ENCODE measurements at places on chromosomes 2 and 18. TPM values are rescaled to one million over a fixed set of nuclear protein-coding genes. Genes with fewer than 3 reads are reported as not detected.

PLB1 gene
- polyA plus RNA-seq: 0.50 TPM

DNA sequence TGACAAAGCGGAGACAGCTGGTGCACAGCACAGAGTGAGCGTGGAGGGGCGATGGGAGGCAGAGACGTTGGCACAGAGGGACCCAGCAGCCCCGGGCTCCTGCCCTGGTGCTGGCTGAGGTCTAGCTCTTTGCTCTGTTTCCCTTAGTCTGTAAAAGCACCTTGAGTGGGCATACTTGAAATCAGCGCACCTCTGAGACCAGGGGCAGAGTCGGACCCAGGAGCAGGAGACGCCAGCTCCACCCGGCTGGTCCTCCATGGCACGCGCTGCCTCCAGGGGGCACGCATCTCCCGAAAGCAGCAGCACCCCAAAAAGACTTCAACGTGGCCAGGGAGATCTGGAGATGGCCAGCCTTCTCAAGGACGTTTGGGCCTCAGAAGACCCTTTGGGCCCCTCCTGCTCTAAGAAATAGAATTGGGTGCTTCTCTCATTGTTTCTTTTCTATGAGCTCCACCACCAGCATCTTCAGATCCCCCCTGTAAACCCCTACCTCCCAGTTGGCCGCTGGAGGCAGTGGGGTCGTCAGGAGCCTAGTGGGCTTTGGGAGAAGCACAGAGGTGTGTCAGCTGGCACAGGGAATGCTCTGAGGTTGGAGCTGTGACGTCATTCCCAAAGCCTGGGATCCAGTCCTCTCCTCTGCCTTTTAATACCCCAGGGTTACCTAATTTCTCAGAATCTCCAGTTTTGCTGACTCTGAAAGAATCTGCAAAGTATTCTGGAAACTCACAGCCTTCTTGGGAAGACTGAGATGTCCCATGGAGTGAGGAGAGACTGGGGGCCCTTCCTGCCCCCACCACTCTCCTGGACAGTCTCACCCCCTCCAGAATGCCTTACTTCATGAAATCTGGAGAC, 58.9 kb downstream of the CIB4 start:
- no peak for DNase-seq

DNA sequence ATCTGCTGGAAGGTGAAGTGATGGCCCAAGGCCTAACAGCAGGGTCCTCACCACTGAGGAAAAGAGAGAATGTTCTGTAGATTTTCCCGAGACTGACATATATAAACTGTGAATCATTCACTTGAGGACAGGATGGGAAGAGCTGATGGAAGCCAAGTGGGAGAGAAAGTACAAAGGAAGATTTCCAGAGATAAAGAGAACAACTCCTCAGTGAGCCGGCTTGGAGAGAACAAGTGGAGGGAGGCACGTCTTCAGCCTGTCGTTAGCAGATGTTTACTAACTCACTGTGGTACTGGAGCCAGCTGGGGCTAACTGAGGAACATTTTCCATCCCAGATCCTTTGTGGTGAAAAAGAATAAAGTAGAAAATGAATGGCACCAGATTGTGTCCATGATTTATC, 552.9 kb upstream of the TNP1 start:
- DNase-seq: no peak

GRCh38 chr2:233360771-233361176, 6.5 kb downstream of the DGKD start:
- DNase-seq: no peak

- DNase-seq: no peak
Observed at GRCh38 chr2:36769106-36769505, 72.6 kb downstream of the VIT start.

DNA sequence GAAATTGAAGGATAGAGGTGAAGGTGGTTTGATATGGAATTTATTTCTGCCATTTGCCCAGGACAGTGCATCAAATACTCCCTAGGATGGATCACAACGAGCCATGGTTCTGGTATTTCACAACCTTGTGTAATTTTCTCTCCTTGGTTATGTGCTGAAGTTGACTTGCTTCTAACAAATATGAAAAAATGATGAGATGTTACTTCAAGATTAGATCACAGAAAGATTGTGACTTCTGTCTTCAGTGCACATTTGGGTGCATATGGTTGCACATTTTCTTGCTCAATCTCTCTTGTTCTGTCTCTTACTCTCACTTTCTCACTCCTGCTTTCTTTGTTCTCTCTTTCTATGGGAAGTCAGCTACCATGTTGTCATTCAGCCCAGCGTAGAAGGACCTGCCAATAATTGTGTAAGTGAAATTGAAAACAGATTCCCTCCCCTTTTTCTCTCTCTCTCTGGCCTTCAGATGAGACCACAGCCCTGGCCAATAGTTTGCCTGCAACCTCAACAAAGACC, 104.6 kb upstream of the RMDN2 start:
- no peak for DNase-seq

DNA sequence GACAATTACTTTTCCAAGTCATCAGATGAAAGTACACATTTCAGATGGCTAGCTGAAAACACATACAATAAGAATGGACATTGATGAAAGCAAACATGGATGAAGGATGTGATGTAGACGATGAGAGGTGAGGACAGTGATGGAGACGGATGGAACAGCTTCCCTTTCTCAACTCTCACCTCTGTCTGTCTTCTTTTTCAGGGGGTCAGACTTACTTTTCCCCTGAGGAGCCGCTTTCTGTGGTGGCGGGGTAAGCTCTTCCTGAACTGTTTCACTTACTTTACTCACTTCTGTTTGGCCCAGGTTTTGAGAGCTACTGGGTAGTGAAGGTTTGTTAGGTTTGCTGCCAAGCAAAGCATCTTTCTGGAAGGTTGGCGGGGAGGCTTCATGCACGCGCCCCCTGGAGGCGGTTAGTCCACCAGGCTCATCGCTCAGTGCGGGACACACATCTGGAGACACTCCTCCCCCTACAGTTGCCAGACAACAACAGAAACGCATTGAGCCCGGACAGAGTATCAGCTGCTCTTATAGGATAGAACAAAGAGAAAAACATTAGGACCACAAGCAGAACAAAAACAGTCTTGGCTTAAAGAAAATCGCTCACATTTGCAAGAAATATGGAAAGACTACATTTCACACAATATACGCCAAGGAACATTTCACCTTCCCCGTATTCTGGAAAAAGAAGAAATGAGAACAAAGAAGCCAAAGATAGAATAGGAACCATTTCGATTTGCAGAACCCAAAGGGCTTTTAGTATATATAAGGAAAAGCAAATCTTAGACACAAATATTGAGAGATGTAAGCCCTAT, 90.5 kb downstream of the MYOM1 start:
- no peak for DNase-seq

AMER3 gene
- polyA plus RNA-seq: not detected

DNA sequence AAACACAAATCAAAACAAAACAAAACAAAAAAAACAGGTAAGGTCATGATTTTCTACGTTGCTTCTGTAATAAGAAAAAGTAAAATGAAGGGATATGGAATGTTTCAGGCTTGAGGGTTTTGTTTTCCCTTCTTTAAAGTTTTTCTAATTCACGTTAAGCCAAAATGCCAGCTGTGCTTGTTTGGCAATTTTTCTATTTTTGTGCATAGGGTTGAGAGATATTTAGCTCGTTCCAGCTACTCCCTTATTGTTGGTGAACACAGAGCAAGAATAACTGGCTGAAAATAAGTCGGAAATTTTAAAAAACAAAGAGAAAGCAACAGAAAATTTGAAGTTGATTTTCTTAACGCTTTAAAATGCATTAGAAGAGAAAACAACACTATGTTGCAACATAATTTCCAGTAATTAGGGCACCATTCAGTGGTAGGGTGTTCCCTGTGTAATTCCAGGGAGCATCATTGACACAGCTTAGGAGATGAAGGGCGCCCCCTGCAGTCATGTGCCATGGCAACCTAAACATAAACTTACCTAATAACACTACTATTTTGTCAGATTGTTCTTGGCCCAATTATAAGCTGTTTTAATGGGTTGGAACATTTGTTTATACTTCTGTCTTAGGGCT, 99.5 kb downstream of the DTNA start:
- no peak for DNase-seq

PIEZO2 gene
- 14.2 TPM for polyA plus RNA-seq

DNA sequence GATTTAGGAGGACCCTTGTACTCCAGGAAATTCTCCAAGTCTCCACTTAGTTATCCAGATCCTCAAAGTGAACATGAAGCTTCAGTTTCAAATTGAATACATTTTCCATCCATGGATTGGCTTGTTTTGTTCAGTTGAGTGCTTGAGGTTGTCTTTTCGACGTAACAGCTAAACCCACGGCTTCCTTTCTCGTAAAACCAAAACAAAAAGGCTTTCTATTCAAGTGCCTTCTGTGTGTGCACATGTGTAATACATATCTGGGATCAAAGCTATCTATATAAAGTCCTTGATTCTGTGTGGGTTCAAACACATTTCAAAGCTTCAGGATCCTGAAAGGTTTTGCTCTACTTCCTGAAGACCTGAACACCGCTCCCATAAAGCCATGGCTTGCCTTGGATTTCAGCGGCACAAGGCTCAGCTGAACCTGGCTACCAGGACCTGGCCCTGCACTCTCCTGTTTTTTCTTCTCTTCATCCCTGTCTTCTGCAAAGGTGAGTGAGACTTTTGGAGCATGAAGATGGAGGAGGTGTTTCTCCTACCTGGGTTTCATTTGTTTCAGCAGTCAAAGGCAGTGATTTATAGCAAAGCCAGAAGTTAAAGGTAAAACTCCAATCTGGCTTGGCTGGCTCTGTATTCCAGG, at the start of gene CTLA4:
Gene CTLA4, plus strand, starts transcription at position 211 of the 640 bp plus-strand sequence. Its CDS starts 172 bp downstream, at position 383.
- no peak for DNase-seq

DNA sequence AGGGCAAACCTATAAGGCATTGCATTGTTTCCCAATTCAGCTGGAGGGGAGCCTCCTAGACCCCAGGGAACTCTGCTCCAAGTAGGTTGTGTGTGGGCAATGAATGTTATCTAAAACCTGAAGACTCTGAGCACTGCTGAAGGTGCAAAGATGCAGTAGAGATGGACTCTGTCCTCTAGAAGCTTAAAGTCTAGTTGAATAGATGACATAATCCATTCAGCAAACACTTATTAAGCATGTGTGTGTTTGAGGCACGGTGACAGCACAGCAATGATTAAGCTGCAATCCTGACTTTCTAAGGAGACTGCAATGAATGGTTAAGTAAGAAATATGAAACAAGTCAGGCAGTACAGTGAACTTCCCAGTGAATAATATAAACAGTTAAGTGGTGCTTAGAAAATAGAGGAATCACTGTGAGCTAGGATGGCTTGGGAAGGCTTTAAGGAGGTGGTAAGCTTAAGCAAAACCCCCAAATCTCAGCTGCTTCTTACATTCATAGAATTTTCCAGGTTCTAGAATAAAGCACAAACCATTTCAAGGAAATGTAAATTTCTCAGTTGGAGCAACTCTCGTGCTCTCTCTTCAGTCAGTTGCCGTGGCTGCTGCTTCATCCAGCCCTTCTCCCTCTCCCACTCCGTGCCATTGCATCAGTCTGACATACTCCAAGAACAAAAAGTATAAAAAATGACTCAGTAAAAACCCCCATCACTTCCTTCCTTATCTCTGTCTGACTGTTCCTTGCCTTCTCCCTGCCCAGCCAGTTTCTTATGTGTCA, 19.1 kb downstream of the MXD1 start:
- DNase-seq: no peak

DNA sequence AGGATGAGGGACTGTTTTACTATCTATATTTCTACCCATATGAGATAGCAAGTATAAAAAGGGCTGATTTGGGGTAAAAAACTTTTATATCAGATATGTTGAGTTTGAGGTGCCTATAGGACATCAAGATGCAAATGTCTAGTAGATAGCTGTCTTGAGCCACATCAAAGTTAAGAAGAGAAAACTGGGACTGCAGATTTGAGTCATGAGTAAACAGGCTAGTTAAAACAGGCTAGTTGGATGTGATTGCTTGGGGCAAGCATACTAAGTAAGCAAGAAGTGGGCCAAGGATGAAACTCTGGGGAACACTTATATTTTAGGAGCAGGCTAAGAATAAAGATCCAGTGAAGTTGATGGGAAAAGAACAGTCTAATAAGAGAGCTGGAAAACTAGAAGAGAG, 2.8 kb upstream of the SCRN3 start:
- DNase-seq: no peak

DNA sequence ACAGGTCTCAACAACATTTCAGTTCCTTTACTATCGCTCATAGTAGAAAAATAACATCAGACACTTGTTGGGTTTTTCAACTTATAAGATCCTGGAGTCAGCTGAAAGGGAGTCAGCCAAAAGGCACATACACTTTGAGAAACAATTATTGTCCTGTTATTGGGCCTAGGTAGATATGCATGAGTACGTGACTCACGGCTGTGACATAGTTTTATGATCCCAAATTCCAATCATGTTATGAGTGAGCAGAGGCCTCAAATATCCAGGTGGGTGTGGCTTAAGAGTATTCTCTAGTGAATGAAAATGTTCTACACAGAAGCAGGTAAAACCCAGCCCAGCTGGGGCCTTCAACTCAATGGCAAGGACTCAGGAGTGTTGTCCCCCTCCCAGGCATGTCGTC, 27.2 kb downstream of the SERPINB8 start:
- no peak for DNase-seq

DNA sequence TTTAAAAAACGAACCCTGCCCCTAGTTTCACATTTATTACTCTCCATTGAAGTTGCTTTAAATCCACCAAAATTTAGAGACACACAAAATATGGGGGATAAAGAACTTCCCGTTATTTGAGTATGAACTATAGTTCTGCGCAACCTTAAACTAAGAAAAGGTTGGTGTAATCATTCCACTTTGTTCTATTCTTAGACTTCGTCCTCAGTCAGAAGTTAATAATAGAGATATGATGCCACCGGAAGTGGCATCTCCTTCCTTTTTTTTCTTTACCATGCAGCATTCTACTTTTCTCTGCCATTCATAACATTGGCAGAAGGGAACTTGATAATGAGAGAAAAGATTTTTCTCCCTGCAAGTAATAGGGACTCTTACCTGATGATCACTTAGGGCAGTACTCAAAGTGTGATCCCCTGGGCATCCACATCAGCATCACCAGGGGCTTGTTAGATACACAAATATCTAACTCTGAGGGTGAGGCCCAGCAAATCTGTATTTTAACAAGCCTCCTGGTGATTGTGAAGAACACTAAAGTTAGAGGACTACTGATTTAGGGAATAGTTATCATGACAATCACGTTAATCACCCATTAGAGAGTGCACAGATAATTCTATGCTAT, 147.7 kb upstream of the DTNA start:
- no peak for DNase-seq

GRCh38 chr18:4157352-4157751, 297.8 kb downstream of the DLGAP1 start:
- peak; percentile 19 for DNase-seq

- no peak for DNase-seq
Observed at GRCh38 chr2:177355874-177356273, 36.7 kb upstream of the AGPS start.

GRCh38 chr2:42951263-42951938, 159.0 kb upstream of the HAAO start:
- no peak for DNase-seq

DNA sequence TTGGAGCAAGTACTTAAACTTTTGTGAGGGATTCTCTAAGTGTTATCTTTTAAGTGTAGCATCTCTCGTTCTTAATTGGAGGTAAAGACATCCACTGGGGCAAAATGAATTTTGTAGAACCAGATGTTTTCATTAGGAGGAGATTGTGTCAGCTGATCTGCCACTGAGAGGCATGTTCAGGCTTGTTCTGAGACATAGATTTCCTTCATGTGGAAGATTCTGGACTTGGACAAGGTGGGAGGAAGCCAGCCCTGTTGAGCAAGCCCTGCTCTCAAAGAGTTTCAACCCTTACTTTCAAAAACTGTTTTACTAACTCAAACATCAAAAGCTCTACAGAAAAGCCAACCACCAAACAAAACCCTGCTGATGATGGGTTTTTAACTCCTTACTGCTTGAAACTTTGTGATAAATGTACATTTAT, 6.5 kb downstream of the MAP4K4 start:
- DNase-seq: no peak

Measured in GM12878 (cell line).